ENCODE measurements at places on chromosomes 12 and 14.

DNA sequence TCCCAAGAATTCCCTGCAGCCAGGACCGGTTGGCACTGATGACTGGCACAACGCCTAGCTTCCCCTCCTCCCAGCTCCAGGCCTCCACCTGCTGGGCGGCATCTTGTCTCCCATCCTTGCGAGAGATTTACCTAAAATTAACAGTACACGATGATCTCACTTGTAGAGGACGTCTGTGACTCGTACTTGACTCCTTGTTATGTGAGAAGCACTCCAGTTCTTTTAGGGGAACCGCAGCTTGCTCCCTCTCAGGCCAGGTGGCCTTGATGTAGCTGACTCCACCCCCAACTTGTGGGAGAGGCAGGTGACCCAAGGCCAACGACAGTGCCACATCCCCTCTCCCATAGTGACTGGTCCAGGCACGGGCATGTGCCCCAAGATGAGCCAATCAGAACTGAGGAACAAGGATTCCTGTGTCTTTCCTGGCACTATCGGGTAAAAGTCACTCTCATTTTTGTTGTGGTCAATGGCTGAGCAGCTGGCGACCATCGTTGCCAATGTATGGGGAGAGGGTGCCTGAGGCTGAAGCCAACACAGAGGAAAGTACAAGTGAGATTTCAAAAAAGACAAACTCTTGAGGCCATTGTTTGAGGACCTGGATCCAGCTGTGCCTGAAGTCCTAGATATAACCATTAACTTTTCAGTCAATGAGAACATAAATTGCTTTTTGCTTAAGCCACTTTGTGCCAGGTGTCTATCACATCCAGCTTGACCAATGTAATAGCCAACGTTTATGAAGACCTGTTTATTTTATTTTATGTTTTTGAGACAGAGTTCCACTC, 208.7 kb downstream of the RBM19 start:
- no peak for DNase-seq

GRCh38 chr14:93702946-93703345, 85.3 kb downstream of the PRIMA1 start:
- DNase-seq: no peak

DNA sequence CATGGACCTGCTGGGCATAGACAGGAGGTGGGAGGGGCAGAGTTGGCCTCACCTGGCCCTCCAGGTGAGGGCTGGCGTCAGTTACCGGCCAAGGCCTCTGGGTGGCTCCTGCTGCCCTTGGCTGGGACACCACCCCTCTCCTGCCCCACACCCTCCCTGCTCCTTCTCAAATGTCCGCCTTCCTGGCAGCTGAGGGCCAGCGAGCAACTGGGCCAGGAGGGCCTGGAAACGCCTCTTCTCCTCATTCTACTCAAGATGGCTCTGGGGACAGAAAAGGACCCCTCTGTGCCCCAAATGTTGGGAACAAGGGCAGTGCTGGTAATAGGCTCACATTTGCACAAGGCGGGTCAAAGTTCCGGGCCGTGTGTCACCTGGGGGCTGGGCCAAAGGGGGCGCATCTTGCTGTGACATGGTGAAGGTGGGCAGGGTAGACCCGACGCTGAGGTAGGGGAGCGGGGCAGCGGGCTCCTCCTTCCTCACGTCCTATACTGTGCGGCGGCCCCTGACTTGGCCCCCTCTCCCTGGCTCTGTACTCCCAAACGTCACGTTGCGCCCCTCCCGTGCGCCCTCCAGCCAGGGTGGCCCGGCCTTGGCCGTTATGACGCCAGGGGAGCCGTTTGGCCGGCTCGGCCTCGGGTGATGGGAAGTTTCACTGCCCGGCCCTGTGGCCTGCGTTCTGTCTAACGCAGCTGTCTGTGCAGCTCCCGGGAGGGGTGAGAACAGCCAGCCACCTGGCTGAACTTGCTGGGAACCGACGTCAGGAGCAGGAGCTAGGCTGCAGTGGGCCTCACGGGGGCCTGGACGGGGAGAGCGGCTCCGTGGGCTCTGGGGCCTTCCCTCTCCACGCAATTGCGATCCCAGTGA, 18.0 kb upstream of the DLK1 start:
- peak; percentile 55 for DNase-seq

DNA sequence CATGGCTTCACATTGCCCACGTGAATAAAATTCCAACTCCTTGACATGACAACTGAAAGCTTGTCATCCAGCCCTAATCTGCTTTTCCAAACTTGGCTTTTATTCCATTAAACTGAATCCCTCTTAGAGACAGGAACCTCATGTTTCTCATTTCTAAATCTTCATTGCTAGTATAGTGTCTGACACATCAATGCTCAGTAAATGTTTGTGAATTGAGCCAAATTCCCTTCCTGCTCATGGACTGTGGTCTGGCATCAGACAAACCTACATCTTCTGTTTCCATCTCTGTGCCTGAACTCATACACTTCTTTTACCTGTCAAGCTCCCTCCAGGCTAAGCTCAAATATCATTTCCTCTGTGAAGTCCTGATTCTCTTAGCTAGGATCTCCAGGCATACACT, 4.3 kb upstream of the FKBP11 start:
- no peak for DNase-seq
